PC-3 (cell line): ENCODE measurements at places on chromosomes 7 and 10. TPM values are rescaled to one million over a fixed set of nuclear protein-coding genes. Genes with fewer than 3 reads are reported as not detected.

The MACROH2A2 gene
- total RNA-seq = 86.7 and 103 TPM in 2 replicates

The PLPP4 gene
- total RNA-seq = 5.0 and 10.7 TPM in 2 replicates

The FIS1 gene
- 146 and 199 TPM in 2 replicates for total RNA-seq

GRCh38 chr10:46319389-46319788 lies 32.6 kb downstream of the ANTXRL start:
- H3K27me3 ChIP-seq = no peaks in the 10 kb centered on the region
- H3K27ac ChIP-seq = no peak overlapping the region
- no peaks in the 10 kb centered on the region for H3K36me3 ChIP-seq
- no peaks in the 10 kb centered on the region for H3K4me1 ChIP-seq

- peak; percentile 11 for DNase-seq
- H3K27ac ChIP-seq = no peak overlapping the region
- no peaks in the 10 kb centered on the region for H3K36me3 ChIP-seq
These were observed 618 bp upstream of the RELN start for GRCh38 chr7:103989785-103990767.

GRCh38 chr10:114061789-114062188 lies 18.1 kb downstream of the ADRB1 start:
- no peak for DNase-seq
- H3K4me3 ChIP-seq = no peak overlapping the region
- H3K27me3 ChIP-seq = no peaks in the 10 kb centered on the region

DNA sequence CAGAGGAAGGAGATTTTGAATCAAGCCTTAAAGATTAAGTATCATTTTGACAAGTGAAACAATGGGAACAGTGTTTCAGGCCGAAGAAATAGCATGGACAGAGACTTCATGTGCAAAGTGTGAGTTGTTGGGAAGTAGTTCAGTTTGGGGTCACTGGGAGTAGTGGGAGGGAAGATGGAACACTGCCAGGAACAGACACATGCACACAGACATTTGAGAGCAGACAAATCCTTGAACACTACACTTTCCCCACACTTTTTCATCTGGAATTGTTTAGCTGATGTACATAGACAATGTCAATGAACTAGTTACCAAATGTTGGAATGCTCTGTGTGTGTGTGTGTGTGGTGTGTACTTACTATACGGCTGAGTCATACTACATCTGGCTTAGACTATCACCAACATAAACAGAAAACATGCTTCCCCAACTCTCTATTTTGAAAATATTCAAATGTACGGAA lies 52.4 kb upstream of the LRRC17 start:
- H3K4me3 ChIP-seq = no peak overlapping the region
- DNase-seq = peak; percentile 43
- H3K36me3 ChIP-seq = no peaks in the 10 kb centered on the region
- peaks cover 34% of the 10 kb centered on the region for H3K4me1 ChIP-seq
- no peaks in the 10 kb centered on the region for H3K27me3 ChIP-seq

DNA sequence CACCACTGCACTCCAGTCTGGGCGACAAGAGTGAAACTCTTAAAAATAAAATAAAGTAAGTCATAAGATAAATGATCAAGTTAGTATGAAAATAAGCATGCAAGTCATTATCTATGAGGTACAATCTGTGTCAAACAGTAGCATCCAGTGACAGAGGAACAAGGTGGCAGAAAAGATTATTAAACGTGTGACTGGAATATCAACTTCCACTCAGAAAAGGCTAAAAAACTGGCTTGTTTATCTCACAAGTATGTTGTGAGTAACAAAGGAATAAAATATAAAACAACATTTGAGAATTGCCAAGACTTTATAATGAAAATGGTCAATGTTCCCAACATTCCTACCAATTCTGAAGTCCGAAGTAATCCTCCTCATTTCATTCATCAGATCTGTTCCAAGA lies 30.3 kb downstream of the ITGB1 start:
- H3K27ac ChIP-seq = no peak overlapping the region
- no peak overlapping the region for H3K4me3 ChIP-seq
- peaks cover 11% of the 10 kb centered on the region; the same call in 1 of the 2 replicates for H3K4me1 ChIP-seq
- no peaks in the 10 kb centered on the region for H3K27me3 ChIP-seq

DNA sequence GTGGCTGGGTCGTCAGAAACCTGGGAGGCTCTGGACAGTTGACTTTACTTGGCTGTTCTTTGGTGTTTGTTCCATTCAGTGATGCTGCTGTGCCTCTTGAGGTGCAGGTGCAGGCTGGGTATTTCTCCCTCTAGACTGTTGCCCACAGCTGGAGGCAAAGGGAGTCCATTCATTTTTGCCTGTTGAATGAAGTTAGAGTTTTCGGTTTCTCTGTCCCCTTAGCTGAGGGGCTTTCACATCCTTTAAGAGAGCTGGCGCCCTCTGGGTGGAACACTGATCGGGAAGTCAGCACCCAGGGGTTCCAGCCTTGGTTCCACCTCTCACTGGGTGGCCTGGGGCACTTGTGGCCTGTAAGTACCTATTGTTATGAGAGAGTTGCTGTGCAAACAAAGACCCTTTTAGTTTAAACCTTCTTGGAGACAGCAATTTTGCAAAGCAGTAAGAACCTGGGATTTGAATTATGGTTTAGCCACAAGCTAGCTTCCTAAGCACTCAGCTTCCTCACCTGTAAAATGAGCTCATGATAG lies 67.2 kb downstream of the GRK5 start:
- no peak overlapping the region for H3K27ac ChIP-seq
- H3K4me1 ChIP-seq = peaks cover 22% of the 10 kb centered on the region
- DNase-seq = no peak

DNA sequence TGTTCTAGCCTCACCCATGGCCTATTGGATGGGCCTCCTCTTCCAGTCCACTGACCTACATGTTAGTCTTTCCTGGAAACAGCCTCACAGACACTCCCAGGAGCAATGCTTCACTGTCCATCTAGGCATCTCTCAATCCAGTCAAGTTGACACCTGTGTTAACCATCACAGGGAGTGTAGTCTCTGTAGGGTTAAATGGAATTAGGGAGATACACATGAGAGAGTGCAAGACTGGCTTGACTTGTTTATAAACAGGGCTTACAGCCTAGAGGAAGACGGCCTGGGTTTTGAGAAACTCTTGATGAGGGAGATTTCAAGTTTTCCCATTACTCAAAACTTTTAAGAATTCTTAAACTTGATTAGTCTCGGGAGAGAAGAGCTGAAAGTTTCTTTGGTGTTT lies 18.9 kb upstream of the PRSS37 start:
- no peak overlapping the region for H3K27ac ChIP-seq
- no peak overlapping the region for H3K4me3 ChIP-seq
- DNase-seq = no peak
- peaks cover 29% of the 10 kb centered on the region; the same call in 1 of the 2 replicates for H3K27me3 ChIP-seq

- no peaks in the 10 kb centered on the region for H3K27me3 ChIP-seq
- peaks cover 15% of the 10 kb centered on the region for H3K4me1 ChIP-seq
- DNase-seq = peak; percentile 73
- H3K27ac ChIP-seq = no peak overlapping the region
- H3K36me3 ChIP-seq = no peaks in the 10 kb centered on the region
- H3K4me3 ChIP-seq = no peak overlapping the region
These were observed 174.5 kb upstream of the HDAC9 start for GRCh38 chr7:18320971-18321567.

GRCh38 chr10:130440971-130441370 lies 304.8 kb downstream of the GLRX3 start:
- H3K4me3 ChIP-seq = no peak overlapping the region
- H3K27ac ChIP-seq = no peak overlapping the region
- H3K4me1 ChIP-seq = no peaks in the 10 kb centered on the region
- no peaks in the 10 kb centered on the region for H3K27me3 ChIP-seq
- no peaks in the 10 kb centered on the region for H3K36me3 ChIP-seq

GRCh38 chr10:50417486-50417885 lies 166.2 kb upstream of the ASAH2 start:
- H3K27ac ChIP-seq = no peak overlapping the region
- DNase-seq = no peak
- no peaks in the 10 kb centered on the region for H3K27me3 ChIP-seq
- H3K4me1 ChIP-seq = peaks cover 28% of the 10 kb centered on the region

DNA sequence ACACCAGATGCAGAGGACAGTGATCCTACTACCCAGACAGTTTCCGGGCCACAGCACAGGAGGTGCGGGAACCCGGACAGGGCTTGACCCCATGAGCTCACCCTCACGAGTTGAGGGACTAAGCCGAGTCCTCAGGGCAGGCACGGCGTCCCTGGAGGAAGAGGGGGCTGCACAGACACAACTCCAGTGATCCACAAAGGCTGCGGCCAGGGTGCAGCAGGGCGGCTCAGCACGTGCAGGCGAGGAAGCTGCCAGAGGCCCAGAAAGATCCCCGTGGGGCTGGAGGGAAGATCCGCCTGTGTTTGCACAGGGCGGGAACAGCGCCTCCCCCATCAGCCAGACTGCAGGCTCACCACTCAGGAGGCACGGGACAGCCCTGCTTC lies 45.9 kb upstream of the TMEM72 start:
- DNase-seq = no peak
- no peak overlapping the region for H3K27ac ChIP-seq
- peaks cover 24% of the 10 kb centered on the region for H3K4me1 ChIP-seq
- H3K27me3 ChIP-seq = peaks cover 21% of the 10 kb centered on the region
- H3K4me3 ChIP-seq = no peak overlapping the region

DNA sequence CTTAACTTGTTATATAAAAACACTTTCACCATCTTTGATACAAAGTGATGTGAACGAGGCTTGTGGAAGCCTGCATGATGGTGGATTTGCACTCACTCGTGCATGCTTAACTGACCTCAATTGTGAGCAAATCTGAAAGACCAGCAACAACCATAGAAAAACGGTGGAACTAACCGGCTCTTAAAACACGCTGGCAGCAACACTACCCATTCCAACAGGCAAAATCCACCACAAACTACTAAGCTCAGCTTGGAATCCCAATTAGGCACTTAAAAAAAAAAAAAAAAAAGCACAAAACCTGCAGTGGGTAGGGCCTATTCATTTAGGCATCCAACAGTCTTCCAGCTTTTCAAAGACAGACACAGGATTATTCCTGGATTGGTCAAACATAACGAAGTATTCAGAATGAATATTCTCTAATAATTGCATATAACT lies 1.8 kb downstream of the GDI2 start:
- H3K27ac ChIP-seq = no peak overlapping the region
- H3K36me3 ChIP-seq = no peaks in the 10 kb centered on the region; the same call in 1 of the 2 replicates
- DNase-seq = peak; percentile 40
- H3K4me3 ChIP-seq = peak overlapping the region; percentile 96
- peaks cover 26% of the 10 kb centered on the region for H3K4me1 ChIP-seq

- no peak for DNase-seq
- H3K36me3 ChIP-seq = no peaks in the 10 kb centered on the region
- peaks cover 19% of the 10 kb centered on the region; the same call in 1 of the 2 replicates for H3K27me3 ChIP-seq
These were observed 64.1 kb downstream of the PTPRZ1 start for GRCh38 chr7:121936951-121937623.

DNA sequence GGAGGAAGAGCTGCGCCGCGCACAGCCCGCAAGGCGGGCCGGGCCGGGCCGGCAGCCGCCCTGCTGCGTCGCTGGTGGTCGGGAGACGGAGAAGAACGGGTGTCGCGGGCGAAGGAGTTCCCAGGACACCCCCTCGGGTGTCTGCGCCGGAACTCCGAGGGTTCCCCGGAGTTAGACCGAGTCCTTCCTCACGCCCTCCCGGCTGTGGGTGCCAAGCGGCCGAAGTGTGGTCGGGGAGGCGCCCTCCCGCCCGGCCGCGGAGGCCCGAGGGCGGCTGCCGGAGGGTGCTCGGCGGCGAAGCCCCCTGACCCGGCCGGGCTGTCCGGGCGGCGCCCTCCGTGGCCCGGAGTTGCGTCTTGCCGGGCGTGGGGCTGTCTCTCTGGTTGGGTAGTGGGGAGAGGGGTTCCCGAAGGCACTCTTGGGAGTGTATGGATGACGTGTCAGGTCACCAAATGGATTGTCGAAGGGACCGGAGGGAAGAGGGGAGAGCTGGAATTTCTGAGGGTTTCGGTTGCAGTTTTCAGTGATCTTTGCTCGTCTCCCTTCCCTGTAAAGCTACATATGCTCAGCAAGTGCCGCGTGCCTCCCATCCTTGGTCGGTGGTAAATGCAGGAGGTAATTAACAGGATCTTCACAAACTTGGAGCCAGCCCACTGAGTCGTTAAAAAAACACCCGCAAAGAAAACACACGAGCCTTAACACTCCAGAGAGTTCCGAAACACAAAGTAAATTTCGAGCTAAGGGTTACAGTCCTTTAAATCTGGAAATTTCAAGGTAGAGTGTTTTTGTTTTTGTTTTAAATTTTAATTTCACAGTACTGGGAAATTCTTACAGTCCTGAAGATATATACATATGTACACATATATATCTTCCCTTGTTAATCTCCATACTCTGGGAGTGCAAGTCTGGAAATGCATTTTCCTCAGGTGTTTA lies 871 bp downstream of the ST7 start:
- no peaks in the 10 kb centered on the region for H3K36me3 ChIP-seq
- DNase-seq = peak; percentile 77
- peaks cover 28% of the 10 kb centered on the region for H3K4me1 ChIP-seq

- H3K27ac ChIP-seq = no peak overlapping the region
- no peak for DNase-seq
- no peaks in the 10 kb centered on the region for H3K36me3 ChIP-seq
- H3K4me3 ChIP-seq = no peak overlapping the region
- H3K4me1 ChIP-seq = no peaks in the 10 kb centered on the region
These were observed 104.2 kb upstream of the RAB18 start for GRCh38 chr10:27399871-27400270.

DNA sequence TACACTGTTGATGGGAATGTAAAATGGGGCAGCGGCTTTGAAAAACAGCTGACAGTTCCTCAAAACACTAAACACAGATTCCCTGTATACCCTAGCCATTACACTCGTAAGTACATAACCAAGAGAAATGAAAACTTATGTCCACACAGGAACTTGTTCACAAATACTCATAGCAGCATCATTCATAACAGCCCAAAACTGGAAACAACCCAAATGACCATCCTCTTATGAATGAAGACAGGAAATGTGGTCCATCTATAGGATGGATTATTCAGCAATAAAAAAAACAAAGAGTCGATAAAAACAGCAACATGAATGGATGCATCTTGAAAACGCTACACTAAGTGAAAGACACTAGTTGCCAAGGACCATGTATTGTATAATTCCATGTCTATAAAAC lies 23.7 kb downstream of the NMT2 start:
- peak; percentile 59 for DNase-seq
- 0 out of 2 replicates have a peak, but pooled peaks cover 2% of the 10 kb centered on the region for H3K4me1 ChIP-seq
- no peak overlapping the region for H3K4me3 ChIP-seq
- no peaks in the 10 kb centered on the region for H3K27me3 ChIP-seq

DNA sequence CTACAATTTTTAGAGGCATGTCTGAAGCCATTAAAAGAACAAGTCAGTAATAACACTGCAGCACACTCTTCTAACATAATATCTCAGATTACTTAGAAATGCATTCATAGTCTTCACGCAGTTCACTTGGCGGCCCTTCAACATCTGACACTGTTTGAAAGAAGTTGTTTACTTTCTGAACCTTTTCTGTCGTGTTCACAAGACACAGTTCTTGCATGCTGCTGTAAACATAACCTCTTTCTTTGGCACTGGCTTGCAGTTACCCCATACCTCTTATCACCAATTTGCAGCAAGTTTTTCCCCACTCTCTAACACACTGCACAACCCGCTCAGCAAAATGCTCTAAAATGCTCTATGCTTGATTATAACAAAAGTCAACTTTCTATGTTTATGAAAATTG lies 12.0 kb downstream of the PIP4K2A start:
- H3K27me3 ChIP-seq = no peaks in the 10 kb centered on the region
- no peak for DNase-seq
- H3K27ac ChIP-seq = no peak overlapping the region
